ENCODE measurements at places on chromosomes 4 and X.

GRCh38 chrX:46611658-46612362 is 38.2 kb downstream of the CHST7 start:
- no peak for DNase-seq

DNA sequence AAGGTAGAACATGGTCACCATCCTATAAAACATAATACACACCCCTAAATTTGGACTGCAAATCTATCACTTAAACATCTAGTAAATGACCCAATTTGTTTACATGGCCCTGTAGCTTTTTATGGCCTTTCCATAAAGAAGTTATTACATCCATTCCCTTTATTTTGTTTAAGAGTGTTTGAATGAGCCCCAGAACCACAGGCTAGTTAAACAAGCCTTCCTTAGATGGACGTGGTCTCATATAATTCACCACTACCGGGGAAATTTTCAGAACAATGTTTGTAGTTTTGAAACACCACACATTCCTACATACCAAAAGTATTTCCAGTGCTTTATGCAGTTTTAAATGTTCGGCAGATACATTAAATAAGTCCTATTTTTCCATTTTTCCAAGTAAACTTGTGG is 12.3 kb downstream of the PDGFC start:
- DNase-seq: no peak

DNA sequence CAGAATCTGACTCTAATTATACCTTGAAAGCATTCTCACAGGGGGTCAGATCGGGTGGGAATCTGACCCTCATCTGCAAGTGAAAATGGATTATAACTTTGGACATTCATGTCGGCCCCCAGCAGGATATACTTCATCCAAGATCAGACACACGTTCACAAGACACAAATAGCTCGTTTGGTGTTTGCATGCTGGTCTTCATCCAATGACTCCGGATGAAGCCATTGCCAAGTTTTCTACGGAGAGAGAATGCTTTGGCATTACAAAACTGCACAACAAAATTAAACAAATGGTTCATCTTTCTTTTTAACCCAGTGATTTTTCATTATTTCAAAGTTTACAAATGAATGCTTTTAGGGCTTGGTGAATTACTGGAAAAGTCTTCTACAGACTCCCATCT is 105.5 kb downstream of the MID1 start:
- DNase-seq: no peak

DNA sequence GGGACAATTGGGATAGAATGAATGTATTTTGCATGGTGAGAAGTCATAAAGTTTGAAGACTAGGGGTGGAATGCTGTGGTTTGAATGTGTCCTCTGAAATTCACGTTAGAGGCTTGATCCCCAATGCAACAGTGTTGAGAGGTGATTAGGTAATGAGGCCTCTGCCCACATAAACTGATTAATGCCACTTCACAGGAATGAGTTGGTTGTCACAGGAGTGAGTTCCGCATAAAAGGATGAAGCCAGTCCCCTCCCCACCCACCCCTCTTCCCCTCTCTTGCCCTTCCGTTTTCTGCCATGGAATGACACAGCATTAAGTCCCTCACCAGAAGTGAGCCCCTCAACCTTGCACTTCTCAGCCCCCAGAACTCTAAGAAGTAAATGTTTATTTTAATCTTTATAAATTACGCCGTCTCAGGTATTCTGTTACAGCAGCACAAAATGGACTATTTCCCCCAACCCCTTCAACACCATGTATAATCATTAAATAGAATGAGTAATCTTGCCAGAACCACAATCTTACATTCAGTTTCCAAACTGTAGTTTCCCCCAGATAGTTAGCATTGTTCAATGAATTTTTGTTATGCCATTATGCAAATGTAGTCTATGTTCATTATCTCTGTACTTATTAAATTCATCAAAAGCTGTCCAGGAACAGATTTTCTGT is 5.5 kb upstream of the MMAA start:
- DNase-seq: no peak

- DNase-seq: no peak
Observed at GRCh38 chr4:48943387-48943786, 36.8 kb upstream of the OCIAD2 start.

- no peak for DNase-seq
Observed at GRCh38 chr4:1717129-1718094, 3.7 kb downstream of the TMEM129 start.

DNA sequence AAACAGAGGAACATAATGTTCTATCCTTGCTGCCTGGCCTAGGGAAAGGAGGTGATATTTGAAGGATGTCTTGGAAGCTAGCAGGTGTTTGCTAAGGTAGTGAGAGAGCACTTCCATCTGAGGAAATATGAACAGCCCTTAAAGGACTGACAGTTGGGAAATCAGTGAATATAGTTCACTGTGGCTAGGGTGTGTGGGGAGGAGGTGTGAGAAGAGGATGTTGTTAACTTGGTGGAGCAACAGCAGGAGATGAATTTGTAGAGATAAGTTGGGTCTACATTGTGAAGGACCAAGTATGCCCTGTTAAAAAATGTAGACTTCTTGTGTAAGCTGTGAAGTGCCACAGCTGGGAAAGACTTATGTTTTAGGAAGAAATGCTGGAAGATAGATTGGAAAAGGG is 25.5 kb downstream of the TBC1D19 start:
- DNase-seq: no peak

GRCh38 chr4:170198747-170199146 is 109.0 kb upstream of the AADAT start:
- no peak for DNase-seq

DNA sequence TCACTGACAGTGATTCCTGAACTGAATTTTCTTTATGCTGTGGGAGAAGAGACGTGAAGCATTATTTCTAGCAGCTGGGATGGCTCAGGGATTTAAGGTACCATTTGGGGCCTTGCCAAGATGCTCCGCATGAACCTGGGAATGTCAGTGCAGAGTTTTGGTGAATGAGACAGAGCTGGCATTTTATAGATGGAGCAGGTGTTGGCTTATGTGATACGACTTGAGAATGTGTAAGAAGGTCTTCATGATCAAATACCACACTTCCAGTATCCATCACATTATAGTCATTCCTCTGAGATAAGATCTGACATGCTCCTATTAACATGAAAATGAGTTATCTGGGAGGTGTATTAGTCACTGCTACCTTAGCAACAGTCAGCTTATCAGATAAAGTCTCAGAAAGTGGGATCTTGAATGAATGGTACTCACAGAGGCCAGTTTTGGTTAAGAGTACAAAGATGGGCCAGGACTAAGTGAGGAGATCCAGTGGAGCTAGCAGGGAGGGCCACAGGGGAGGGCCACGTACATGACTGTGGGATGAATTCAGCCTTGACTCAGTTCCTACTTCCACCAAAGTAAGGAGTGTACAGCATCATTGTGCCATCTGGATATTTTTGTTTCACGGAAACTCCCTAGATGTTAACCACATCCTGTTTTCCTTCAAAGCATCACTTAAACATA is 116.7 kb downstream of the SPCS3 start:
- no peak for DNase-seq

DNA sequence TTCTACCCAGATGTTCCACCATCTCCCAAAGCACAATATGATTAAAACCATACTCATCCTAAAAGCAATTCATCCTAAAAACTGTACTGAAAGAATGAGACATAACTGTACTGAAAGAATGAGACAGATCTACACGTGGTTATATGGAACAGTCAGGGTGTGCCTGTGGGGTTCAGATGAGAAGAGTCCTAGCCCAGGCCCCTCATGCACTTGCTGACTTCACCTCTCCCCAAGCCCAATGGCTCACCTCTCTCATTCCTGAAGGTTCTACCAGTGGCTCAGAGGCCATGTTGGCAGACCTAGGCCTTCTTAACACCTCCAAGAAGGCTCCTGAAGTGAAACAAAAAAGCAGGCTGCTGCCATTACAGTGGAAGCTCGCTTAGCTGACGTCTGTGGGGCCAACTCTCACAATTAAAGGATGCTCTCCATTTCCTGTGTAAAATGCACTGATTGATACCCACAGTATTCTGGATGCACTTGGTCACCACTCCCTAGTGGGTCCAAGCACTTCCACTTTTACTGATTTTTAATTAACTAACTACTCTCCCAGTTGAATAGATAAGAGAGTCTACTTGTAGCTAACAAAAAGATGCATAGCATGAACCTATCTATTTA is 3.8 kb downstream of the PLAC1 start:
- DNase-seq: no peak

GRCh38 chr4:39476187-39476895 is 17.5 kb downstream of the LIAS start:
- DNase-seq: no peak

GRCh38 chrX:22758807-22759481 is 240.8 kb upstream of the DDX53 start:
- DNase-seq: no peak

DNA sequence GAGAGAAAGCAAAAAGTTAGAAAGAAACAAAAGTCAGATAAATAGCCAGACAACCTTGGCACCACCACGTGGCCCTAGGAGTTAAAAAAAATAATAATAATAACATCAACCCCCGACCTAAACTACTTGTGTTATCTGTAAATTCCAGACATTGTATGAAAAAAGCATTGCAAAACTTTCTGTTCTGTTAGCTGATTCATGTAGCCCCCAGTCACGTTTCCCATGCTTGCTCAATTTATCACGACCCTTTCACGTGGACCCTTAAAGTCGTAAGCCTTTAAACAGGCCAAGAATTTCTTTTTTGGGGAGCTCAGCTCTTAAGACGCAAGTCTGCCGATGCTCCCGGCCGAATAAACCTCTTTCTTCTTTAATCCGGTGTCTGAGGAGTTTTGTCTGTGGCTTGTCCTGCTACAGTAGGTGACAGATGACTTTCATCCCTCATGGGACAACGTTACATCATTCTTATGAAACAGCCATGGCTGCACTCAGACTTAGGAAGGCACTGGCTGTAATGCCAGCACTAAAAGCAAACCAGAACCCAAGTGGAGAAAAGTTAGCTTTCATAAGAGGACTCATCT is 520 bp downstream of the ACOX3 start:
- no peak for DNase-seq

DNA sequence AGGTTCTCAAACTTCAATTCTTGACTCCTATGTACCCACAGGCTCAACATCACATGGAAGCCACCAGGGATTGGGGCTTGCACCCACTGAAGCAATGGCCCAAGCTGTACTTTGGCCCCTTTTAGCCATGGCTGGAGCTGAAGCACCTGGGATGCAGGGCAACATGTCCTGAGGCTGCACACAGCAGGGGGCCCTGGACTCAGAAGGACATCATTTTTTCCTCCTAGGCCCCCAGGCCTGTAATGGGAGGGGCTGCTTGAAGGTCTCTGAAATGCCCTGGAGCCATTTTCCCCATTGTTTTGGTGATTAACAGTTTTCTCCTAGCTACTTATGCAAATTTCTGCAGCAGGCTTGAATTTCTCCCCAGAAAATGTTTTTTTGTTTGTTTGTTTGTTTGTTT is 465.1 kb upstream of the PCDH10 start:
- DNase-seq: no peak

DNA sequence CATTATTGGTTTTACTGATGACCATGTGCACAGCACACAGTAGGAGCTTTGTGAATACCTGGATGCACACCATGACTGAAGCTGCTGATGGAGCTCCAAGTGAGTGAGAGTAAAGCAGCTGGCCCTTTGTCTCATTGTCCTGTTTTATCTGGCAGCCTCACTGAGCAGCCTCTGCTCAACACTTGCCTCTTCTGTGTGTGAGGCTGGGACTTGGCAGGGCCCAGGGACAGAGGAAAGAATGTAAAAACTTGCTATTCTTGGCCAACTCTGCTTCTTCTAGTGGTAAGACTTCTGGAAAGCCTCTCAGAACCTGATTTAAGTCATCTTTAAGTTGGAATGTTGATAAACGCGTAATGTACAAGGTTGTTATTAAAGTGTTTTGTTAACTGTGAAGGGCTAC is 61.4 kb downstream of the BEX1 start:
- no peak for DNase-seq

DNA sequence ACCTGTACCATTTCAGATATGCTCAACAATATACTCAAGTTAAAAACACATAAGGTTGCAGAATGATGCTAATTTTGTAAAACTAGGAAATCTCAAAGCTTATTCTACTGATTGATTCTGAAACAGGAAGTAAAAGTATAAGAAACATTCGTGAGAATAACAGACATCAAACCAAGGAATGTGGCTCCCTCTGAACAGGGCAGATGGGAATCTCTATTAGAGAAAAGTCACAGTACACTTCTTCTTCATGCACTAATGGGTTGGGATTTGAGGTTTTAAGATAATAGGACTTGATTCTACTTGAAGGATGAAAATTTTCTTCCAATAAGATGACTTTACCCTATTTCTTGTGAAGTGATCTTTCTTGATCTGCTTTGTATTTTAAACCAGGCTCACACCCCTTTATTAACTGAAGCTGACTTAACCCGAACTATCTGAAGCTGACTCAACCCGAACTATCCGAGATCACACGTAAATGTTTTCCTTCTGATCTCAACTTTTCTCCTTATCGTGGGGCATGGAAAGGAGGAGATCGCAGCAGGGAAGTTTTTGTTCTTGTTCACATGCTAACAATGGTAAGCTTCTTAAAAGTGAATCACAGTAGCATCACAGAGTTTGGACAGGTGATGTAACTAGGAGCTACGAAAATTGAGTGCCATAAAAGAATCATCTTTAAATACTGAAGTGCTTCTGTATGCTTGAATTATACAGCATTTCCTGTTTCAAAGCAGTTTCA is 363.1 kb upstream of the ZFP42 start:
- DNase-seq: no peak

GRCh38 chrX:130245441-130245840 is 23.3 kb downstream of the ZNF280C start:
- DNase-seq: no peak

DNA sequence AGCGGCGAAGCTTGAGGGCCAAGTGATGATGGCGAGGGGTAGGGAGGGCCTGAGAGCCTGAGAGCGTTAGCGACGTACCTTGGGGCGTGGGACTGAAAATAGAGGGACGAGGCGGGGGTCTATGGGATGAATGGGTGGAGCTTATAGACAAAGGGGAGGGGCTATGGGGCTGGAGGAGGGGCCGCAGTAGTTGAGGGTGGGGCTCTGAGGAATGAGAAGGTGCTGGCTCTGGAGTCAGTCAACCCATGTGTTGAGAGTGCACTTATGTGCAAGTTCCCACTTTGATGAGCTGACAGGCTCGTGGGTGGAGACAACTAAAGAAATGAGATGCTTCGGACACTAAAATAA is 488 bp downstream of the TBC1D25 start:
- no peak for DNase-seq

DNA sequence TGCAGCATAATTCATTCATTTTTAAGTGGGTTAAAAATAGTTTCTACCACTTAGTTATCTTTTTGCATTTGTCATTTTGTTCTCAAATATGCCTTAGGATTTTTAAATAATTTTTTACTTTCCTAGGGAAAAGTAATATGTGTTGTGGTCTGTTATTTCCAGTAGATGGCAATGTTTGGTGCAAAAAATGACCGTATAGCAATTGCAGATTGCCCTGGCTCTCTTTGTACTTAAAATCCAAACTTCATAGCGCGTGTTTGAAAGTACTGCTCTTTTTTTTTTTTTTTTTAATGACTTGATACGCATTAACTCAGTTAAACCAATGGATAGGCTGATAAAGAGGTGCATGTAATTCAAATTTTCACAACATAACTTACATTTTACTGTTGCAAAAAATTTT is 74.4 kb upstream of the RBMX start:
- no peak for DNase-seq
